ENCODE measurements at places on chromosomes 2 and 18.
A peak's percentile ranks its signal among the peaks of the same experiment; 100 is the strongest.

DNA sequence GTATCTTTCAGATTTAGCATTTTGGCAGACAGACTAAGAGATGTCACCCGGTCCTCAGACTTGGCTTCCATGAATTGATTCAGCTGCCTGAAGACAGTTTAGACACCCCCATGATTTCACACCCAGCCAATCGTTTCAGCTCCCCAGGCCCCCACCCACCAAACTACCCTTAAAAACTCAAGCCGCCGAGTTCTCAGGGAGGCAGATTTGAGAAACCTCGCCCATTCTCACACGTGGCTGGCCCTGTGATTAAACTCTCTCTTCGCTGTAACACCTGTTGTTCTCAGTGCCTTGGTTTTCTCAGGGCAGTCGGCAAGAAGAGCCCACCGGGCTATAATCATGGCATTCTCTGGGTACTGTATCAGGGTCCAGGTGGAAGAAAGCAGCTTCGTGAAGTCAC is 35.2 kb downstream of the UXS1 start:
- DNase-seq = no peak

DNA sequence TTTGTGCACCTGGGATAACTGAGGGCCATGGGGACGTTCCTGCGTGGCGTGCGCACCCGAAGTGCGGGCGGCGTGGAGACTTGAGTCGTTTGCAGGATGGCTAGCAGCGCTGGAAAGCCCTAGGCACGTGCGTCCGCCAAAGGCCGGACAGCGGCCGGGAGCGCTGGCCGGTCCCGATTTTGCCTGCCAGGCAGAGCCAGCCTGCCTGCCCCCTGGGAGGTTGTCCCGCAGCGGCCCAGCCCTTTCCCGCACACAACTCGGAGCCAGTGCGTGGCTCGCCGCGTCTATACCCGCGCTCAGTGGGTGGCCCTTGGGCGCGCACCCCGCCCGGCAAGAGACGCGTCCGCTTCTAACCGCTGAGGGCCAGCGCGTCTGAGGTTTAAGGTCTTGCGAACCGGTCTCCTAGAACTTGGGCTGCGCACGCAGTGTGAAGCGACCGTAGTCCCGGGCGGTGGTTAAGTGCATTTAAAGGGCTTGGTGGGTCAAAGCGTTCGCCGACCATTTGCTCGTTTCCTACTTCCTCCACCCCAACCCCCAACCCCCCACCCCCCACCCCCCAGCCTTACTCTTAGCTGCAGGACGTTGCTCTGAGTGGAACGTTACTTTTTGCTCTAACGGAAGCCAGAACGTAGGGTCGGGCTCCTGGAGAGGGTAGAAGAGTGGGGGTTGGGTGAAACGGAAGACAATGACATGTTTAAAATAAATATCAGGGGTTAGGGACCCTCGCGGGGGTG is 627 bp downstream of the CDCA7 start:
- DNase-seq = peak; percentile 81

- no peak for DNase-seq
Observed at GRCh38 chr2:112879491-112880041, 31.4 kb upstream of the IL37 start.

DNA sequence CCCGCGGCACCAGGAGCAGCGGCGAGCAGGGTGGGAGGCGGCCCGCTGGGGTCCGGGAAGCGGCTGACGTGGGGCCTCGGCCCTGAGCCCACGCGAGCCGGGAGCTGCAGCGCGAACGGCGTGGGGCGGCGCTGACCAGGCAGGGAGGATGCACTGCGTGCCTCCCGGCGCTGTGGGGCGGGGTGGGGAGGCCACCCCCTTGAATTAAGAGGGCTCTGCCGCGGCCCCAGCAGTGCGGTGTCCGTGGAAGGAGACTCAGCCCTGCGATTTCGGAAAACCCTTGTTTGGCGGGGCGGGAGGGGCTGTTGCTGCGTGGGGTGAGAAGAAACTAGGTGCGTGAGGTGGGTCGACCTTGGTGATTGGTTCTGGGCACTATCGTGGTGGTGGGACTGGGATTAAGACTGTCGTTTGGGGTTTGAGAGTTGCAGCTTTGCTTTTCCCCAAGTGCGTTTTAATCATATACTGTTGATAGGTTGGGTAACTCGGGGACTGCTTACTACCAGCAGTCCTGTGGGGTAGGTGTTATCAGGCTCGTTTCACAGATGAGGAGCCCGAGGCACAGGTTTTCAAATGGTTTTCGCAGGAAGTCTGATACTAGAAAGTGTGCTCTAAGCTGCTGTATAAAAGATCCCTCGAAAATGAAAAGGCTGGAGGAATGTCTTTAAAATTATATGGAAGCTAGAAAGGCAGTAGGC is 722 bp downstream of the ACSL3 start:
- peak; percentile 18 for DNase-seq

DNA sequence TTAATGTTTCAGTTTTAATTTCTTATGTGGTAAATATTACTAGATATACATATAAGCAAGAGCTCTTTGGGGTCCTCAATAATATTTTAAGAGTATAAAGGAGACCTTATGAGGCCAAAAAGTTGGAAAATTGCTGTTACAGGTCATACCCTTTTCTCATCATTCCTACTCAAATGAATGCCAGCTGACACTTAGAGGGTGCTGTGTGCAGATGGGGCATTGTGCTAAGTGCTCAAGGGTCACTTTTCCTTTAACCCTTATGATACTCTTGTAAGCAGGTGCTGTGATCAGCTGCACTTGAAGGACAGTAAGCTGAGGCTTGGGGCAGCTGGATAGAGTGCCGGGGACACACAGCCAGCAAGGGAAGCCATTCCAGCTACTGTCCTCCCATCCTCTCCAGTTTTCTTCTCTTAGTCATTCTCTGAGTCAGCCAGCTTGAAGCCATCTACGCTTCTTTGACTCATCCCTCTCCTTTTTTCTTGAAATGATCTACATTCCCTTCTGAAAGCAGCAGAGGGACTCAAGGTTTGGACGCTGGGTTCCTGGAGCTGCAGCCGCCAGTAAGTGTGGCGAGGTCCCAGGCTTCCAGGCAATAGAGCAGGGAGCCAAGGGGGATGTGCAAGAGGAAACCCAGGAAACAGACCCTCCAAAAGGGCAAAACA is 42.0 kb upstream of the CREB1 start:
- no peak for DNase-seq

DNA sequence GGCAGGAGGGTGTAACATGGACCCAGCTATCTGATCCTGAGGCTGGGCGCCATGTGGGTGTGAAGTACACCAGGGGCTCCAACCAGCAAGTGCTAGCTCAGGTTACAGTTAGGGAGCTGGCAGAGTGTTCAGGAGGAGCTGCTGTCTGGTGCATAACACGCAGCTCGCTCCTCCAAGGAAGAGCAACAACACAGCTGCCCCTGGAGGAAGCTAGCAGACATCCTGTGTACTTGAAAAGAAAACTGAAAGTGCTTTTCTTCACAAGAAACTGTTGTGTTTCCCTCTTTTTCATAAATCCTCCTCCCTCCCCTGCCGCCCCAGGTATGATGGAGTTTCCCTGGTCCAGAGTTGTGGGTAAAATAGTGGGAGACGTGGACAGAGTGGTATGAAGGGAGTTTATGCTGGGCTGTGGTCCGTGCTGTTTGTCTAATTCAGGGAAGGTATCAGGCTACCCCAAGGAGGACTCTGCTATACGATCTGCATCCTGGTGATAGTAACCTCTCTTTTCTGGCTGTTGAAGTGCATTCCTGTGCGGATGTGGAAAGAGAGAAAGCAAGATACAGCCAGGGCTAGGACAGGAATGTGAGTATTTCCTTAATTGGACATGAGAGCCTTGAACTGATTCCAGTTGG is 6.1 kb upstream of the LBH start:
- no peak for DNase-seq

GRCh38 chr18:48402953-48403352 is 6.2 kb downstream of the ZBTB7C start:
- no peak for DNase-seq

GRCh38 chr2:113863144-113863543 is 26.7 kb upstream of the ACTR3 start:
- DNase-seq = no peak

DNA sequence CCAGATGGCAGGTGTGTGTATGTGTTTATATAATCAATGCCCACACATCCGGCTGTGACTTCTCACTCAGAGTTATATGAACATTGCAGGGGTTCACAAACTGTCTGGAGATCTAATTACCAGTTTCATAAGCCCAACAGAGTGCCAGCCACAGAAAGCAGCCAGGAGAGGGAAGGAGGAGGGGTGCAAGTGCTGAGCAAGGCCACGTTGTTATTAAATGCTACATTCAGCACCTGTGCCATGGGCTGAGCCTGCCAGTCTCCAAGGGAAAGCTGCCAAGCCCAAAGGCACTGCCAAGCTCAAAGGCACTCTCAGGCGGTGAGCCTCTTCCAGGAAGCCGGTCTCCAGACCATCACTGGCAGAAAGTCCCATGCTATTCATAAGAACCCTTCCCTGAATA is 17.4 kb downstream of the XDH start:
- DNase-seq = no peak

DNA sequence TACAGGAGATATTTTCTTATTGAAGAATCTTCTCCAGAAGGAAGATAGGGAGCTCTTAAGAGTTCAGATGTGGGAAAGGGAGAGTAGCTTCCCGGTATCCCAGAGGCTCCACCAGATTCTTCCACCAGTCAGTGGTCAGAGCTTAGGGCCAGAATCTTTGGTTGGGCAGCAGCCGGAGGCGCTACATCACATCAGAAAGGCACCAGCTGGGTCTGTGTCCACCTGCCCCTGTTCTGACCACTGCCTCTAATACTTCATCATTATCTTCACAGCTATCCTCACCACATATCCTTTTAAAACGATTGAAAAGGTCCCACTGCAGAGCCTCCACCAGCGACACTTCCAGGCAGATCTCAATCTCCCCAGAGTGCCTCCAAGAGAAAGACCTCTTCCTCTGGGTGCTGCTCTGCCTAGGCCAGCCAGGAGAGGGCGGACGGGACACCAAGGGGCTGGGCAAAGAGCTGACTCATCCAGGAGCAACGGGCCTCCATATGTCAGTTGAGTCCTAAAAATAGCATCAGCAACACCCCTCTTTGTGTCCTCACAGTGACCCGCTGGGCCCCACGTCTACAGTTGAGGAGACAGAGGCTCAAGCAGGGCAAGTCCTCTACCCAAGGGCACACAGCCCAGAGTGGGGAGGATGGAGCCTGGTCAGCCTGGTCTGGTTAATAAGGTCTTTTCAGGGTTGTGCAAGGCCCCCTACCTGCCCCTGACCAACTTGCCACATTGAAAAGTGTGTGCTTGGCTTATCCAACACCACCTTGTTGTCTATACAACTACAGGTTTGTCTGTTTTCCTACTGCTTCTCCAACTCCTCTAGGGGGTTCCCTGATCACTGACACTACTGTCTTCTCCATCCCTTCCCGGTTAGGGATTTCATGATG is 81.2 kb downstream of the ADD2 start:
- DNase-seq = peak; percentile 94

All from K562 (cell line).